ENCODE measurements at places on chromosomes 12 and 14.

DNA sequence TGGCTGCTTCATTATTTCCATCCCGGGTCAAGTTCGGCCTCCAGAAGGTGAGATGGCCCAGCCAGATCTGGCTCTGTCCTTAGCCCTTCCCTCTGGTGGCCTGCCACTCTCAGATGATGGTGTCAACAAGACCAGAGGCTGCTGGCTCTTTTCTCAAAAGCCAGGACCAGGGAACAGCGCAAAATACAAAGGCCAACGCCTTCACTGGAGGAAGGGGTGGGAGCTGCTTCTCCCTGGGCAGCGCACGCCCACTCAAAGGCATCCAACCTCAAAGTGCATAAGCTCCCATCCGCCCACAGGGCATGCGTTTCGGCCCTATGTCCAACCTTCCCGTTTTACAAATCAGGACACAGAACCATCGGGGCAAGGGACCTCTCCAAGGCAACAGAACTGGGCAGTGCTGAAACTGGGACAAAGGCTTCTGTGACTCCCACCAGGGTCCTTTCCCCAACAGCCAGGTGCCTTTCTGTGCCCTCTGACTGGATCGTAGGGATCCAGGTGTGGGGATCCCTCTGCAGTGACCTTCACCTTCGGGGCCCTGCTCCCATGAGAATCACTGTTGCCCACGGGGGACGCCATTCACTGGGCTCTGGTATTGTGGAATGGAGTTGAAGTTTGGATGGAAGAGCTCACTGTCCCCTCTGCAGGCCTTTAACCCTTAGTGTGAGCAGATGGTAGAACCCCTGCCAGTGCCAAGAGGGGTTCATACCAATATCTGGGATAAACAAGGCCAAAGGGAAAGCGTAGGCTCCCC lies 76.8 kb downstream of the NINJ2 start:
- no peak for DNase-seq

DNA sequence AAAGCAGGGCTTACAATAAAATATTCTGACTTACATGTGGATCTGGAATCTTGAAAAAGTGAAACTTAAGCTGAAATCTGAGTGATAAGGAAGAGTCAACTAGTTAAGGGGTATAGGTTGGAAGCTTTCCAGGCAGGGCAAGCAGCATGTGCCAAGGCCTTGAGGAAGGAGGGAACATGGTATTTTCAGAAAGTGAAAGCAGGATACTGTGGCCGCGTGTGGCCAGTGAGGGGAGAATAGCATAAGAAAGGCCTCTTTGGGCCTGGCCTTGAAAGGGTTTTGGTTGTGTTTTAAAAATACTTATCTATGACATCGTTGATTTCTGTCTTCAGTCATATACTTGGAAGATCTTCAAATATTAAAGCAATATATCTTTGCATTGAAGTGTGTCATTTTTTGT lies 213.4 kb downstream of the AKAP6 start:
- no peak for DNase-seq

GRCh38 chr12:127822809-127823411 lies 444.1 kb upstream of the TMEM132C start:
- DNase-seq, result no peak

GRCh38 chr12:127144770-127145169 lies 1122.2 kb upstream of the TMEM132C start:
- DNase-seq, result no peak

- no peak for DNase-seq
Measured at GRCh38 chr12:29499235-29499634, 1.7 kb upstream of the OVCH1 start.

DNA sequence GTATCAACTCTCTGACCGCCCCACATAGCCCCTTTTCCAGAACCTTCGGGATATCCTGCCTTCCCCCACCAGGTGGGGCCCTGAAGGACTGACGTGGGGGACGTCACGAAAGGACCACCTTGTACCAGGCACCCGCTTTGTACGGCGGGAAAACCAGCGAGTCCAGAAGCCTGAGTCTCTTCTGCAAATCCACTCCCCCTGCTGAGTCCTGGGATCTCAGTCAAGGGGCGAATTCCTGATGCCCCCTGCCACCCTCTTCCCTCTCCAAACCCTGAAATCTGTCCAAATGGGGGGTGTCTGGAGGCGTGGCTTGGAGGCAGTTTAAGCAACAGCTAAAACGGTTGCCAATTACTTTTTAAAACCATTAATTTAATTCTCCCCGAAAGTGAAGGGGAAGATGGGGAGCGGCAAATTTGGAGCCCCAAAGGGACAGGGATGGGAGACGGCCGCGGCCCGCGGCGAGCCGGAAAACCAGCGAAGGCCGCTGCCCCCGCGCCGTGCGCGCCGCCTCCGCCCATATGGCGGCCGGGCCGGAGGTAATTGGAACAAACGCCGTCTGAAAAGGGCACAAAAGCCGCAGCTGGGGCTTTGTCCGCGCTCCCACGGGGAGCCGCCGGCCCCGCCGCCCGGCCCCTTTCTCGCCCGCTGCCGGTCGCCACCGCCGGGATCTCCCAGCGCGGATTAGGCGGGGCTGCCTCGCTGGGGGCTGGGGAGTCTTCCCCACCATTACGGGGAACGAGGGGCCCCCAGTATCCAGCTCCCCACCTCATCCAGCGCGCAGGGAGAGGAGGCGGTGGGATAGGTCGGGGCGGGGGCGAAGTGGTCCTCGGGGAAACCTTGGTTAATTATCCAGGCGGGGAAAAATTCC lies 6.6 kb downstream of the LHX5 start:
- DNase-seq, result no peak

- no peak for DNase-seq
Measured at GRCh38 chr12:77625441-77625840, 205.3 kb upstream of the NAV3 start.

DNA sequence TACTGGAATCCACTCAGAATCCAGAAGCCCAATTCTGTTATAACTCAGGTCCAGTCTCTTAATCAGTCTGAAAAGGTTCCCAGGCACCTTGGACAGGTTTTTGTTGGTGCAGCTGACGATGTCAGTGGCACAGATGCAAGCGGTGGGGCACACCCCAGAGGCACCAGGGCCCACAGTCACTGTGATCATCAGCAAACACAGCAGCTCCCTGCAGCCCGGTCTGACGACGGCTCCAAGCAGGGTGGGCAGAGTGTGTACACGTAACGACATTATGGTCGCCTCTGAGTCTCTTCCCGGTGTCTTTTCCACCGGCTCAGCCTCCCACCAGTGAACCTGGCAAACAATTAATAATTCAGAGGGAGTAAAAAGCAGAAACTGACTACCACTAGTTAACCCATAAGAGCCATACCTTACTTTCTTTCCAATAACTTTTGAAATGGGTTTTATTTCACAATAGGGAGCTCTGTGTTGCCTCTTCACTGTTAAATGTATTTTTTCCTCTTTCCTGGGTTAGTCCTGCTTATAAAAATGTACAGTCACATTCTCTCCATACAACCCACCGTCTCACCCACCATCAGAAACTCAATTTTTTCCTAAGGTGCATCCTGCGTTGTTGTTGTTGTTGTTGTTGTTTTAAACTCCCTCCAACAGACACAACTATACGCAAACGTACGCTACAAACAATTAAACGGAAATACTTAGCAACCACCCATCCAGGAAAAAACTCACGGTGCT lies 521 bp upstream of the PCED1B start:
- peak; percentile 10 for DNase-seq

DNA sequence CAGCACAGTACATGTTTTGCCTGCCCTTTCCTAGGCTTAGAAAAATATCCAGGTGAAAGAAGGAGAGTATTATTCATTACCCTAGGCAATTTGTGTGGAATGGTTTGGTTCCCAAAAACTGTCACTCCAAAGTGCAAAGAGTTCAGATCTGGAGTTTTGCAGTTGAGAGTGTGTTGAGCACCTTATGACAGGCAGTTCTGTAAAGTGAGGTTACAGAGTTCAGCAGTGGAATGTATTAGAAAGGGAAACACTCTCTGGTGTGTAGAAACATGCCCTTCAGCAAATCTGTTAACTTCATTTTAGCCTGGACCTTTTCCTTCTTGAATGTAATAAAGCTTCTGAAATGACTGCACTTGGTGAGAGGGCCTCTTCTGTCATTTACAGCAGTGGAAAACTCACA lies 154.0 kb upstream of the SSTR1 start:
- DNase-seq, result no peak

- DNase-seq, result no peak
Measured at GRCh38 chr14:50037852-50038251, 78.5 kb downstream of the VCPKMT start.

DNA sequence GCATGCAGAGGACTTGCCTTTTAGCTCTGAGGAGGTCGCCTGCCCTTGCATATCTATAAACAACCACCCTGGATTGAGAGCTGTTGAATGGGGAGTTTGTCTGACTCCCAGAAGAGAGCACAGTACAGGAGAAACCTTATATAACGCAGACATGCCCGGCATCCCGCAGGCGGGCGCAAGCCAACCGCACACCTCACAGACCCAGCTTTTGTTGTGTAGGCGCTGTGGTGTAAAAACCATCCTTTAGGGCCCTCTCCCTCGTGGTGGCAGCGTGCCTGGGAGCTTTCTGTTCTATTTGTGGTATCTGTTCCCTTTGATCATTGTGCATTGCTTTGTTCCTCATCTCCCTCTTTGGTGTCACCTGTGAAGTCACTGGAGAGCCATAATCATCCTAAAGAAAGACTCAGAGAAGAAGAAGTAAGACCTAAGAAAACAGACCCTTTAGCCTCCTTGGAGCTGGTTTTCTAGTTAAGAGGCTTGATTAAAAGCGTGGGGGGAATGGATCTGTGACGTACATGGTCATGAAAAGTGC lies 77.7 kb downstream of the ETV6 start:
- peak; percentile 7 for DNase-seq

- no peak for DNase-seq
Measured at GRCh38 chr12:114477989-114478395, 72.0 kb upstream of the TBX5 start.

- DNase-seq, result no peak
Measured at GRCh38 chr12:46770501-46771183, 55.2 kb downstream of the SLC38A4 start.

- no peak for DNase-seq
Measured at GRCh38 chr14:77574446-77575115, 41.9 kb downstream of the SPTLC2 start.

- no peak for DNase-seq
Measured at GRCh38 chr12:123095078-123095881, 55.6 kb downstream of the PITPNM2 start.

DNA sequence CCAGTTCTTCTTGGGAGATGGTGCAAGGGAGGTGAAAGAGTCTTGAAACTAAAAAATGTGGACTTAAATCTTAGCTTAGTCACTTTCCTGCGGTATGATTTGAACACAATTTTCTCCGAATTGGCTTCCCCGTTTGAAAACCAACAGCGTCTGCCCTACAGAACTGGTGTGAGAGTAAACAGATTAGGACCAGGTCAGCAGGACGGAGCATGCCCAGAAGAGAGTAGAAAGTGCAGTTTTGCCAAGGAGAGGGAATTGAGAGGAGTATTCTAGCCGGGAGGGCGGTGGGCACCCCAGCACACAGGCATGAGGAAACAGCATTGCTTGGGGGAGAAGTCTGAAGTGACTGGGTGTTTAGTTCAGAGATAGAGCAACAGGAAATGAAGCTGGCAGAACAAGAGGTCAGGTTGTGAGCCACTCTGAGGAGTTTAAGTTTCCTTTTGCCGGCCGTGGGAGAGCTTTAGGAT lies 927.1 kb downstream of the VRK1 start:
- no peak for DNase-seq

DNA sequence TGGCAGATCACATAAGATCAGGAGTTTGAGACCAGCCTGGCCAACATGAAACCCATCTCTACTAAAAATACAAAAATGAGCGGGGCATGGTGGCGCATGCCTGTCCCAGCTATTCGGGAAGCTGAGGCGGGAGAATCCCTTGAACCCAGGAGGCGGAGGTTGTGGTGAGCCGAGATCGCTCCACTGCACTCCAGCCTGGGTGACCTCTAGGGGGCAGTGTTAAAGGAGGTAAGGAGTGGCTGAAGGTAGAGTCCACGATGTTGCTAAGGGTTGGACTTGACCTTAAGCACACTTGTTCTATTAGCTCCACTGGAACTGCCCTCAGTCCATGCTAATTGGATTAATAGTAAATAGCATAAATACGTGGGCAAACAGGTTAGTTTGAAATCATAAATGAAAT lies 62.4 kb upstream of the PSMC1 start:
- no peak for DNase-seq

DNA sequence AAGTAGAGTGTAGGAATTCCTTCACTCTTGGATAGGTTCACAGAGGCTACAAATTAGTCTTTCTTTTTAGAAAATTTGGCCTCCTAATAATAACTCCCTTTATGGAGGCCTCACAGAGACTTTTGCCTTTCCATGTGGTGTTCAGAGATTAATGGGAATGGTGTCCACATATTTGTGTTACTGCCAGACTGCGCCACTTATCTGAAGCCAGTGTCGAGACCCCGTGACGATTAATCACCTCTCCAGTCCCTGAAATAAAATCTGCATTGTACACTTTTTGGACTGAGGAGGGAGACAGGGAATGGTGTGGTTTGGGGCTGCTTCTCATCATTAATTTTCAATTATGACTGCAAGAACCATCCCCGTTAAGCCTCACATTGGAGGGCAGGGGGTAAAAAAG lies 980.5 kb downstream of the FLRT2 start:
- no peak for DNase-seq

- no peak for DNase-seq
Measured at GRCh38 chr12:127716166-127716565, 550.8 kb upstream of the TMEM132C start.

DNA sequence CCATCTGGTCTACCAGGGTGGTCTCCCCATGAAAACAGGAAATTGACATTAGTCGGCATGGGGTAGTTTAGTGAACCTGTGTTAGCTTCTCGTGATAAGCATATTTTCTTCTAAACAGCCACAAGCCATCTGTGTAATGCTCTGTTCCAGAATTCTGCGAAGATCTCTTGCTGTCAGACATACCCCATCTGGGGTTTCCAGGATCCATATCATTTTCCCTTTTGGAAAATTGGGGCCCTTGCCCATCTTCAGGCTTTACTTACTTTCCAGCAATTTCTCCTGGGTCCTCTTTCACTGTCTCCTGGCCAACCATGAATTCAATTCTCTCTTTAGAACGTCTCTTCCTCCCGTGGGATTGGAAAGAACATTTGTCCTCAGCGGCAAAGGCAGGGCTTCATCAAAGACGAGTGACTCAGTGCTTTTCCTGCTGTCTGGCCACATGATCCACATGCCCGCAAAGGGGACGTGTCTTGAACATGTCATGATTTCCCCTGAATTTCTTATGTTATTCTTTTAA lies 21.4 kb upstream of the NCOR2 start:
- DNase-seq, result no peak

Data from effector CD8-positive, alpha-beta T cell (primary cell).